Left ventricle myocardium inferior (tissue), 1 donor: ENCODE measurements at places on chromosomes 5 and 9.
A peak's percentile ranks its signal among the peaks of the same experiment; 100 is the strongest.

- no peak for DNase-seq
Observed at GRCh38 chr5:104751969-104752368, 1189.4 kb upstream of the NUDT12 start.

DNA sequence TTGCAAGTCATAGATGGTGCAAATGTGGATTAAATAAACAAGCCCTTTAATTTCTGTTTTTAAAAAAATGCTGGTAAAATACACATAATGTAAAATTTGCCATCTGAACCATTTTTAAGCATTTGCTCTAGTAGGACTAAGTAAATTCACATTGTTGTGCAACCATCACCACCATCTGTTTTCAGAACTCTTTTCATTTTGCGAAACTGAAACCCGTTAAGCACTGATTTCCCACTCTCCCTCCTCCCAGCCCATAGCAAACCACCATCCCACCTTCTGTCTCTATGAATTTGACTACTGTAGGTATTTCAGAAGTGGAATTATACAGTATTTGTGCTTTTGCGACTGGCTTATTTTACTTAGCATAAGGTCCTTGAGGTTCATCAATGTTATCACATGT lies 103.3 kb upstream of the CNTLN start:
- DNase-seq, result no peak

- peak; percentile 97 for DNase-seq
Observed at GRCh38 chr9:128947527-128948301, at the start of the genes DOLK and NUP188. Gene DOLK, minus strand, starts transcription at chr9:128947603. Its CDS starts 300 bp downstream, at chr9:128947303. Gene NUP188, plus strand, starts transcription at chr9:128947699. Its CDS starts 21 bp downstream, at chr9:128947720.

DNA sequence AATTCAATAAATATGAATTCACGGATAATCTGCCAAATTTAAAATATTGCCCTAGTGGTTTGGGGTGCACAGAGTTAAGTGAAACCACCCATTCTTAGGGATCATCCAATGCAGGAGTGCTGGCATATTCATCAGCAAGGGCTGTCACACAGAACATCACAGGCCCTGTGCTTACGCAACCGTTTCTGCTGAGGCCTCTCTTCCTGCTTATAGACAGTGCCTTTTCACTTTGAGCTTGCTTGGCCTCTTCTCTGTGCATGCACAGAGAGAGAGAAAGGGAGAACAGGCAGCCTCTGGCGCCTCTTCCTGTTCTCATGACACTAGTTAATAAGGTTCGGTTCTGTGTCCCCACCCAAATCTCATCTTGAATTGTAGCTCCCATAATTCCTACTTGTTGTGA lies 366.3 kb downstream of the ICE1 start:
- DNase-seq, result no peak

GRCh38 chr5:95995962-95996489 lies 34.4 kb upstream of the ELL2 start:
- DNase-seq, result no peak

GRCh38 chr9:98712987-98713386 lies 4.3 kb upstream of the GABBR2 start:
- no peak for DNase-seq

- DNase-seq, result no peak
Observed at GRCh38 chr5:142644640-142645361, 41.1 kb downstream of the FGF1 start.

DNA sequence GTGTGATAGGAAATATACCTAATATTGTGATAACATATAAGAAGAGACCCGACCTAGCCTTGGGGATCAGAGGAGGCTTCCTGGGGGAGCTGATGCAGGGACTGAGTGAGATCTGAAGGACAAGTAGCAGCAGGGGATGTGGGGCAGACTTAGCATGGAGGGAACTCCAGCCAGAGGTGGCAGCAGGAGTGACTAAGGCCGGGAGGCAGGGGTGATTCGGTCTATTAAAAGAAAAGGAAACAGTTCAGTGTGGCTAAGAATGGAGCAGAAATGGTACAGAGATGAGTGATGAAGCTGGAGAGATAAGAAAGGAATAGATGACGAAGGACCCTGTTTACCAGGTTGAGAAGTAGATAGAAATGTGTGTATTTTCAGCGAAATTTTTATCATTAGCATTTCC lies 408.8 kb downstream of the ENC1 start:
- DNase-seq, result no peak

- DNase-seq, result no peak
Observed at GRCh38 chr5:9421884-9422283, 124.0 kb downstream of the SEMA5A start.

DNA sequence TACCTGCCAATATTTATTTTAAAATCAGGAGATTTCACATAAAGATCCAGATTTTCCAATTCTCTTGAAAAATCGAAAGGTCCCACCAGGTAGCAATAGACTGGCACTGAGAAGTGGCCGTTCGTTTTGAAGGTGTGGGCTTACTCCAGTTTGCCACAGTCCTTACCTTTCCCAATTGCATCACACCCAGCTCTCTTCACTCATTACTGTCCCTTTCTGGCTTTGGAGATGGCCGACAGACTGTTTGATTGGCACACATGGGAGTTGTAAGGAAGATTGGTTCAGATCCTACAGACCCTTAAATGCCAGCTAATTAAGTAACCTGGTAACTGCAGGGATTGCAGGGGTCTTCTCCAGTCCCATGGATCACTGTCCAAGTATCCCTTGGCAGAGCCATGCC lies 68.7 kb upstream of the LARP1 start:
- no peak for DNase-seq

DNA sequence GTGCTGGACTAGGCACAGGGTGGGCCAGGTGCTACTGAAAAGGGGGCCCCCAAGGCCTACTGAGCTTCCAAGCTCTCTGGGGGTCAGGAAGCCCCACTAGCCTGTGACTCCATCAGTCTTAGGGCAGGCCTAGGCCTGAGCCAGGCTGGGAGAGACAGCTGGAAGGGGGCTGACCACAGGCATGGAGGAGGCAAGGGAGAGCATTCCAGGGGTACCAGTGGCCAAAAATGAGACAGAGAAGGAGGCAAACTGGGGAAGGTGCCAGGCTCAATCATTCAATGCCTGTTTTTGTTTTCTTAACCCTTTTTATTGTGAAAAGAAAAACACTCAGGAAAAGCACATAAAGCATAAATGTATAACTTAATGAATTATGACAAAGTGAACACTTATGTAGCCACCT lies 26.2 kb upstream of the TCF7 start:
- no peak for DNase-seq

GRCh38 chr5:2387250-2387633 lies 364.2 kb downstream of the IRX2 start:
- no peak for DNase-seq

DNA sequence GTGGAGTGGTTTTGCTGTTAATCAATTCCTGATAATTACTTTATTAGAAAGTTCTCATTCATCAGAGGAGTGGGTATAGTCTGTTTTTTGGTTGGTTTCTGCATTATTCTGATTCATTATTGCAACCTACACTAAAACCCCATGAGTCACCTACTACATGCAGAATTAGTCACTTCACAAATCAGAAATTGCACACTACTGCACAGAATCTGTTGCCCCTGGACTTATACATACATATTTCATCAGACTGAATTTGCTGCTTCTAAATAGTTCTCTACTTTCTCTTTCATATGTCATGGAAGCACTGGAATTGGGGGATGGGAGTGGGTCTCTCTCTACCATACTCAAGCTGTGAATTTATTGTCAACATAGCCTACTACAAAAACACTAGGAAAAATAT lies 585.1 kb downstream of the DNAH5 start:
- DNase-seq, result no peak

DNA sequence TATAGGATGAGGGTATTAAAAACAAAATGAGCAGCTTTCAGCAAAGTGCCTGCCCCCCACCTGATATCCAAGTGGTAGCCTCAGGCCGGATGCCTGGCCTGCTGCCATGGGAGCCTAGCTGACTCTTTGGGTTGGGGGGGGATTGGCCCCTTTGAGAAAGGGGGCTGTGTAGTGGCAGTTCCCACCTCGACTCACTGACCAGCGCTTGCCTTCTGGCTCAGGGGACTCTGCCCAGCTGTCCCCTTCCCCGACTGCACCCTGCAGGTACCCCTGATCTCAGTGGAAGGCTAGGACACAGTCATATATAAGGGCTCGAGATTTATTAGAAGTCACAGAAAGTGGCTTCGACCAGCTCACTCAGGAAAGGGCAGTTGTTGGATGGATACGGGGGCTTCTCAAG lies 1.5 kb upstream of the NEUROG1 start:
- DNase-seq, result no peak
